Mucosa of descending colon (tissue), 3 donors: ENCODE measurements at places on chromosomes 12 and 14.

- DNase-seq: no peak
Measured at GRCh38 chr12:87866578-87867292, 162.5 kb downstream of the C12orf50 start.

- no peak for DNase-seq
Measured at GRCh38 chr12:50065726-50066310, 8.4 kb downstream of the ASIC1 start.

- DNase-seq: no peak
Measured at GRCh38 chr14:54202288-54202687, 194.5 kb upstream of the CDKN3 start.

GRCh38 chr12:103369929-103370328 is 125.8 kb downstream of the C12orf42 start:
- DNase-seq: no peak

- DNase-seq: no peak
Measured at GRCh38 chr12:4535092-4535491, 3.6 kb upstream of the RAD51AP1 start.

DNA sequence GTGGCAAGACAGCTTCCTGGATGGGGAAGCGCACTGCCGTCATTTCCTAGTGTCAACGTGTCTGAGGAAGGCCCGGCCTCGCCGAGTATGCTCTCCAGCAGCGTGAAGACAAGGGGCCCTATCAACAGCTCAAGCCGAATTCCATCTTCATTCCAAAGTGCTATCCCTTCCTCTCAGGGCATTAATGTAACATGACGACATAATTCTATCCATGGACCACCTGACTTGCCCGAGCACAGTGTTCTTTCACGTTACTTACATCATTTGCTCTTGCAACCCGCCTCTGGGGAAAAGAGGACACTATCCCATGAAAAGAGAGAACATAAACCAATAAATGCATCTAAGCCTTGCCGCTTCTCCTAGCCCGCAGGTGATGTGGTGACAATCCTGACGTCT is 22.9 kb downstream of the CCDC92 start:
- DNase-seq: no peak

- DNase-seq: no peak
Measured at GRCh38 chr14:94048691-94049624, 22.8 kb downstream of the OTUB2 start.
